ENCODE measurements at places on chromosomes 5 and 9.

DNA sequence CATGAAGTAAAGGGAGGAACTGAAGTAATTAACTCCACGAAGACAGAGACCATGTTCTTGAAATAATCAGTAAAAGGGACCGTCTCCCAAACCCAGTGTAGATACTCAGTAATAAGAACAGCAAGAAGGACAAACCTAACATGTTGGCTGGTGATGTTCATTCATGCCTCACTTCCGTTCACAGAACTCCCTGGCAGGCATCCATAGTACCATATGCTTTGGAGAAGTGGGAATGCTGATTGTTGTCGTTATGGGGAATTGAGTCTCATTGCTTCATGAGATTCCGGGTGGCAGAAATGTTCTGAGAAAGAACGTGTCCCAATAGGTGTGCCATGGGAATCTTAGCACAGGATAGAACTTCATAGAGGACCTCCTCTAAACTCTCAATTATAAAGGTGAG lies 452.3 kb downstream of the ZSWIM6 start:
- no peak for DNase-seq

DNA sequence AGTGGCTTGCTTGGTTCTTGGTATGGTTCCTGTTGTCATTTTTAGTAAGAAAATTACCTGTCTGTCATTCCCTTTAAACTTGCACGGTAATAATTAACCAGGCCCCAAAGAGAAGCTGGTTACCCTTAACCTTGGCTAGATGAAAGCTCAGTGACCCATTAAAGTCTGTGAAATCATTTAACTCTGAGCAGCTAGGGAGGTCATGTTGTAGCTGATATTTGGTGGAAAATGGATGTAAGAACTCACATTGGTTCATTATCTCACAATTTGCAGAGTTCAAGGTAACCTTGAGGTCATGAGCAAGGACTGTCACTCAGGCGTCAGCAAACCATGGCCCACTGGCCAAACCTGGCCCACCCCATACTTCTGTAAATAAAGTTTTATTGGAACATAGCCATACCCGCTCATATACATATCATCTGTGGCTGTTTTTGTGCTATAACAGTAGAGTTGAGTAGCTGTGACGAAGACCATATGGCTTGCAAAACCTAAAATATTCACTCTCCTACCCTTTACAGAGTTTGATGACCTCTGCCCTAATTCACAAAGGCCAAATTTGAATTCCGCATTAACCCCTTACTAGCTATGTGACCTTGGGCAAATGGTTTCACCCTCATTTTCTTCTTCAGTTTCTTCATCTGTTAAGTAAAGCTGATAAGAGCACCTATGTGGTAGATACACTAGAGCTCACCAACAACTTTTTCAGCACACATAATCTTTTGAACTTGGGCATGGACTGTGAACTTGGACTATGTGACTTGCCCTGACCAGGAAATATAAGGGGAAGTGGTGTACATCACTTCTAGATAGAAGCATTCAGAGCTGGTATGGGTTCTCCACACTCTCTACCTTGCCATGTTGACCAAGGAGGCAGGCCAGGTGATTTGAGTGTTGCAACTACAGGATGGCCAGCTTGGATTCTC lies 61.5 kb upstream of the CPEB4 start:
- no peak for DNase-seq

GRCh38 chr9:110847671-110848070 lies 179.1 kb downstream of the MUSK start:
- DNase-seq = no peak

GRCh38 chr5:149724130-149724840 lies 5.8 kb upstream of the PPARGC1B start:
- no peak for DNase-seq

DNA sequence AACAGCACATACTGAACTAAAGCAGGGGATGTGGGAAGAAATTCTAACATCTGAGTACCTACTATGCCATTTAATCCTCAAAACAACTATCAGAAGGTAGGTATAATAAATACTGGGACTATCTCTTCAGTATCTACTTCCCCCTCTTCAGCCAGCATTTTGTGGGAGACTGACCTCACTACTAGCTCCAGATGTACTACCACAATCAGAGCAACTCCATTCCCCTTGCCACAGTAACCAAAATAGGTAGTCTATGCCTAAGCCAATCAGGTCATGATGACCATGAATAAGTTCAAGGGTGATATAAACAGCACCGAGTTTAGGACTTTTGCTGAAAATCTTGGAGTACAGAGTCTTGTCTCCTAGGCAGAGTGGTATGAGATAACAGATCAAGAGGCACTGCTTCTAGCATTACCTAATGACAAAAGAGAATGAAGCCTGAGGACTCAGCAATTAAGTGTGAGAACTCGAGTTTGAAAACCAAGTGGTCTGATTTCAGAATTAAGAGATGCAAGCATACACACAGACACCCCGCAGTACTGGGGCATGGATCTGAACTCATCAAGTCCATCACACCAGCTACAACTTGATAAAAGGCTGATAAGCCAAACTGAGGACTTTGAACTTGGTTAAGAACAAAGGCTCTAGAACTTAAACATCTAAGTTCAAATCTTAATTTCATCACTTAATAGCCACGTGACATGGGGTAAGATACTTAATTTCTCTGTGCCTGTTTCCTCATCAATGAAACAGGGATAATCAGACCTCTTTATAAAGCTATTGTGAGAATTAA lies 9.7 kb downstream of the FNIP1 start:
- no peak for DNase-seq

GRCh38 chr5:151757233-151758140 lies 944 bp downstream of the ATOX1 start:
- DNase-seq = no peak

GRCh38 chr9:107070586-107070985 lies 207.6 kb downstream of the ZNF462 start:
- DNase-seq = no peak

- peak; percentile 27 for DNase-seq
Observed at GRCh38 chr5:79333852-79334557, 98.1 kb downstream of the JMY start.

GRCh38 chr5:9437741-9438240 lies 108.1 kb downstream of the SEMA5A start:
- no peak for DNase-seq
